T47D (cell line): ENCODE measurements at places on chromosomes 3 and 15.
A peak's percentile ranks its signal among the peaks of the same experiment; 100 is the strongest.

DNA sequence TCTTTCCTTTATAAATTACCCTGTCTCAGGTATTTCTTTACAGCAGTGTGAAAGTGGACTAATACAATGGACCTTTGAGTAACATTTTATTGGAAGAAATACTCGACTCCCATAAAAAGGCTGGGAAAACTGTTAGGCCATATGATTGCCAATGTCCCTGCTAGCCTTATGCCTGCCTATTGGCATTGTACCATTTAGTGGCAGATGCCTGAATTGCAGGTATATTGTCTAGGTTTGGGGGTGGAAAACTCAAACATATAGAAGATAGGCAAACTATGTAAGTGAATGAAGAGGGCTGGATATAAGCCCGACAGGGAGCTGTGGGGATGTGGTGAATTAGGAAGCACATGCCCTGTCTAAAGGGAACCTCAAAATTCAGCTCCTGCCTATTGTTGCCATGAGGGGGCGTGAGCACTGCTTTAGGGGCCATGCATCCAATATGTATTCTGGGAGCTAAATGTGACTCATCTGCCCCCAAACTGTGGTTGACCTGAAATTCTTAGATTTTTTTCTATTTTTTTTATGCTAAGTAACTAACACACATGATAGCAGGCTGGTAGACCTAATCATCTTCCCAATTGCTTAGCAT is 65.2 kb upstream of the TRA2B start:
- no peak for DNase-seq

- no peak for DNase-seq
Measured at GRCh38 chr3:61531528-61531927, 29.8 kb upstream of the PTPRG start.

DNA sequence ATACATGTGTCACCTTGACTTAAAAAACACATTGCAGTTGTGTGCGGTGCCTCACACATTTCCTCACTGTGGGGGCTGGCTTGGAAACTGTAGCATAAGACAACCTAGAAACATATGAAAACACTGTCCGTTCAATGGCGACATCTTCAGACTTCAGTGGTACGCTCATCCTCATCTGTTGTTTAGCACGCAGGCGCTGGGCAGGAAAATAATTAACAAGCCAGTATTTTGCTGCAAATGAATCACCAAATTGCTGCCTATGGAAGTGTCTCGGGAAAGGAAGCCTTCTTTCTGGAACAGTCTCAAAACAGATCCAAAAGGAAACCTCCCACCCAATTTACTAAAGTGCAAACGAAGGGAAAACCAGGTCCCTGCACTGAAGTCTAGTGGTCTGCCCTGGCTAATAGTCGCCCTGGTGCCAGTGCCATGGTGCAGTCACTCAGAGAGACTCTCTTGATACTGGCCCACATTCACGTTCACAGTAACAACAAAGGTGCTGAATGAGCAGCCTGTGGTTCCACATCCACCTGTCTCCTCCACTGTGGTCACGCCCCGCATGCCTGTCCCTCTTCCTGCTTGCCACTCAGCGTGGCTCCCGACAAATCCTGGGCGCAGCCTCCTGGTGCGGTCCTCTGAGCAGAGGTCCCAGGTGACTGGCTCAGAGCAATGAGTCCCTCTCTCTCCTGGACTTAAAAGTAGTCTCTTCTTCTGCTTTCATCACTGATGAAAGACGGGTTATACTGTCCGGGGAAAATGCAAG is 35.6 kb upstream of the MUC13 start:
- DNase-seq: no peak

GRCh38 chr3:88150806-88151205 is 1.0 kb downstream of the C3orf38 start:
- no peak for DNase-seq

GRCh38 chr3:76561494-76562236 is 478.2 kb upstream of the ROBO2 start:
- no peak for DNase-seq

- no peak for DNase-seq
Measured at GRCh38 chr15:30941520-30941919, 37.8 kb downstream of the FAN1 start.

DNA sequence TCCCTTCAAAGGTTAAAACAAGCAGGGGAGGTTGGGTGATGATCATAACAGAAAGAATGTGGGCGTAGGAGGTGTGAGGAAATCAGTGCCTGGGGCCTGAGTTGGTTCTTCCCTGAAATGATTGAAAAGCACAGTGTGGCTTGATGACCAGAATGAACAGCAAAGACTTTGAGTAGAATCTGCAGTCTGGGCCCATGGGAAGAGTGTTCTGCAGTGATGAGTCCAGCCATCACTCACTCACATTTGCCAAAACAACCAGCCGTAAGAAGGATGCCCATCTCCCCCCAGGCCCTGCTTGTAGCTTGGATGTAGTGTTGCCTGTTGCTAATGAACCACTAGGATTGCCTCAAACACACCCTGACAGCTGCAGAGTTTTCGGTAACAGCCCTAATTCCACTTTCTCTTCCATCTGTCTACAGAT is 67.9 kb downstream of the VGLL3 start:
- DNase-seq: no peak

DNA sequence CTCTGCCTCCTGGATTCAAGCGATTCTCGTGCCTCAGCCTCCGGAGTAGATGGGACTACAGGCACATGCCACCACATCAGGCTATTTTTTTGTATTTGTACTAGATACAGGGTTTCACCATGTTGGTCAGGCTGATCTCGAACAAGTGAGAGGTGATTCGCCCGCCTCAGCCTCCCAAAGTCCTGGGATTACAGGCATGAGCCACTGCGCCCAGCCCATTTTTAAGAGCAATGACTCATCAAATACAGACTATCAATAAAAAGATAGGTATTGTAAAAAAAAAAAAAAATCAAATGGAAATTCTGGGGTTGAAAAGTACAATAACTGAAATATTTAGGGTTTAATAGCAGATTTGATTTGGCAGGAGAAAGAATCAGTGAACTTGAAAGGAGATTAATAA is 129.0 kb downstream of the TJP1 start:
- DNase-seq: no peak

DNA sequence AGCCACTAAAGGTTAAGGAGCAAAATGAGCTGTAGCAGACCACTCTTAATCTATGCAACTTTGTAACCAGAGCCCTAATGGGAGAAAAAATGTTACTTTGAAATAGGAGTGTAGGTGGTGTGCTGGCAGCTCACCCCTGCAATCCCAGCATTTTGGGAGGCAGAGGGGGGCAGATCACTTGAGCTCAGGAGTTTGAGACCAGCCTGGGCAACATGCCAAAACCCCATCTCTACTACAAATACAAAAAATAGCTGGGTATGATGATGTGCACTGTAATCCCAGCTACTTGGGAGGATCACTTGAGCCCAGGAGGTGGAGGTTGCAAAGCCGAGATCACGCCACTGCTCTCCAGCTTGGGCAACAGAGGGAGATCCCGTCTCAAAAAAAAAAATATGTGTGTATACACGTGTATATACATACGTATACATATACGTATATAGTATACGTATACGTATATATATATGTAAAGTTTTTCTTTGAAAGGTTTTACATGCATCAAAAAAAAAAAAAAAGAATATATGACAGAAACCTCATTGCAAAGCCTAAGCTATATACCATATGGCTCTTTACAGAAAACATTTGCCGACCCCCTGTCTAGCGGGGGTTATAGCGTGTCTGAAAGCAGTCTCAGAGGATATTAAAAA is 15.7 kb downstream of the CAPN7 start:
- DNase-seq: no peak

- no peak for DNase-seq
Measured at GRCh38 chr3:177294221-177294620, 96.9 kb upstream of the TBL1XR1 start.

- DNase-seq: peak; percentile 49
Measured at GRCh38 chr3:98596541-98597500, 3.4 kb upstream of the CPOX start.

DNA sequence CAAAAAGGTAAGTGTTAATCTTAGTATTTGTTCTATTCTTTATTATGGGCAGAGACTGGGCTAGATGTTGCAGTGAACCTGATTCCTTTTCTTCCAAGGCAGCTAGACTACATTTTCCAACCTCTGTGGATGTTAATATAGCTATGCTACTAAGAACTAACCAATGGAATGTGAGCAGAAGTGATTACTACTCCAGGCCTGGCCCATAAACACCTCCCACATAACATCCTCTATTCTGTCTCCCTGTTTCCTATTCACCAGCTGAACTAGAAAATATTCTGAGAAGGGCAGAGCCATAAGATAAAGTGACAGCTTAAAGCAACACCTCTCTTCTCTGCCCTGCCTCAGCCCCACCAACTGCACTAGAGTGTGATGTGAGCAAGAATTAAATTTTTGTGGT is 29.4 kb downstream of the CD200R1L start:
- no peak for DNase-seq

DNA sequence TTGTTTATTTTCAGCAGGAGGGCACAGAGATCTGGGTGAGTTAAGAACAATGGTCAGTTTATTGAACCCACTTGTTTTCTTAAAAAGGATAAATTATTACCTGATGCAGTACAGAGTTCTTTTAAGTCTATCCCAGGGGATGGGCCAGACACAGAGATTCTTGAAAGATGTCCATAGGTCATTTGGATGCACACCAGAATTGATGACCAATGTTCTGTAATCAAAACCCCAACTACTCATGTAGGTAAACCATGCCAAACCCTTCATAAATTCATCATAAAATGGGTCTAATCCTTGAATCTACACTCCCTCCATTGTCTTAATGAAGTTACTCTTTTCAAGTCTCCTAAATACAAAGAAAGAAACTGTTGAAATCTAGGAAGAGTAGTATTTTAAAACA is 273.0 kb upstream of the COL8A1 start:
- no peak for DNase-seq

- DNase-seq: no peak
Measured at GRCh38 chr15:30984542-30984941, 6.9 kb downstream of the MTMR10 start.

GRCh38 chr3:103609472-103609871 is 1174.7 kb downstream of the ZPLD1 start:
- peak; percentile 44 for DNase-seq

- DNase-seq: no peak
Measured at GRCh38 chr3:33664195-33664594, 53.9 kb downstream of the CLASP2 start.

- DNase-seq: no peak
Measured at GRCh38 chr15:77610731-77611130, 22.0 kb downstream of the LINGO1 start.

- DNase-seq: no peak
Measured at GRCh38 chr3:142112601-142113000, 36.7 kb downstream of the TFDP2 start.

- no peak for DNase-seq
Measured at GRCh38 chr3:105030211-105030610, 336.5 kb upstream of the ALCAM start.

DNA sequence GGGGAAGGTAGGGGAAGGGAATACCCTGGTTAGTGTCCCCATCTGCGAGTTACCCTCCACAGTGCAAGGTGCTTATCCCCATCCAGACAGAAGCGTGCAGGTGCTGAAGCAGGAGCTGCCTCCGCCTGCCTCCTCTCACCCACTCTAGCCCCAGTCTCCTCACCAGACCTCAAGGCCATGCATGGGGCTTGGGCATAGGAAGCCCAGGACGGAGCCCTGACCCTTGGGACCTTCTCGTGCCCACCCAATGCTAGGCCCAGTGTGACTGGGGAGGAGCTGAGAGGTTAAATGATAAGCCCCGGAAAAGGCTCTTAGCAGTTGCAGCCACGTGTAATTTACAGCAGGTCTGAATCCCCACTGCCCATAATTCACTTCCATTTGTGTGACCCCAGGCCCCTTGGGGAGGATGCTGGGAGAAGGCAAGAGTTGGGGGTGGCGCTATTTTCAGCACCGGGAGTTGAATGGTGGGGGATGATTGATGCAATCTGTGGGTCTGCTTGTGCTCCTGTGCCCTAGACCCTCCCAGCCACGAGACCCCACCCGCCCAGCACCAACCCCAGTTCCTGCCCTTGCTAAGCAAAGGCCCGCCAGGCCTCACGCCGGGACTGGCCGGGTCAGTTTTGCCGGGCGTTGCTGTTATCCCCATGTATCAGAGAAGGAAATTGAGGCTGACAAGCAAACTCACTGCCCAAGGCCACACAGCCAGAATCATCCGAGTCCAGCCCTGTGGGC is 14.5 kb upstream of the PLXND1 start:
- no peak for DNase-seq

- DNase-seq: no peak
Measured at GRCh38 chr3:43774799-43775198, 84.1 kb downstream of the ABHD5 start.

- no peak for DNase-seq
Measured at GRCh38 chr3:55615694-55616295, 128.7 kb upstream of the WNT5A start.

- peak; percentile 34 for DNase-seq
Measured at GRCh38 chr3:46947981-46948791, 28.4 kb downstream of the CCDC12 start.

- DNase-seq: no peak
Measured at GRCh38 chr3:114356066-114356465, 62.2 kb downstream of the TIGIT start.

DNA sequence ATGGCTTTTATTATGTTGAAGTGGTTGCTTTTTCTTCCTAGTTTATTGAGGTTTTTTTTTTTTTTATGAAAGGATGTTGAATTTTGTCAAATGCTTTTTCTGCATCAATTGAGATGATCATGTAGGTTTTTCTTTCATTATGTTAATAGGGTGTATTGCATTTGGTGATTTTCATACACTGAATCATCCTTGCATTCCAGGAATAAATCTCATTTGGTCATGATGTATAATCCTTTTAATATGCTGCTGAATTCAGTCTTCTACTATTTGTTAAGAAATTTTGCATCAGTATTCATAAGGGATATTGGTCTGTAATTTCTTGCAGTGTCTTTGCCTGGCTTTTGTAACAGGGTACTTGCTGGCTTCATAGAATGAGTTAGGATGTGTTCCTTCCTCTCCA is 11.5 kb upstream of the CLRN1 start:
- DNase-seq: no peak

- DNase-seq: no peak
Measured at GRCh38 chr3:58596834-58597518, 19.8 kb upstream of the FAM107A start.

GRCh38 chr15:69559440-69560190 is 107.0 kb downstream of the RPLP1 start:
- no peak for DNase-seq

- no peak for DNase-seq
Measured at GRCh38 chr3:138361561-138361971, 13.2 kb downstream of the MRAS start.

DNA sequence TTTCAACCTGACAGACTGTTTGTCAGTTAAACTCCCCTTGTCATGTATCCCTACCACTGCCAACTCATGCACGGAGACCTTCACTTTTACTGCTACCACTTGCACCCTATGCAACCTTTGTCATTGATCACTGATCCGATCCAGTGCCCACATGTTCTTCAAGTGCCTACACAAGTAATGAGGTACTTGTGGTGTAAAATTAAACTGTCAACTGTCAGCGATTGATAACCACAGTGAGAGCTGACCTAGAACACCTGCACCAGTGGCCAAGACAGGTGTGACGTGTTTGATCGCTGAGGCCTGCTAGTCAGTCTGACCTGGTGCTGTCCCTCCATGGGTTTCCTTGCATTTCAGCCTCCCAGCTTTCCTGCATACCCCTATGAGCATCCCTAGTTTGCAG is 55.6 kb downstream of the MECOM start:
- no peak for DNase-seq

GRCh38 chr3:40790746-40791145 is 266.0 kb downstream of the ZNF621 start:
- no peak for DNase-seq
